Bronchial epithelial cell (primary cell): ENCODE measurements at places on chromosomes 11 and 22. TPM values are rescaled to one million over a fixed set of nuclear protein-coding genes. Genes with fewer than 3 reads are reported as not detected.

DNA sequence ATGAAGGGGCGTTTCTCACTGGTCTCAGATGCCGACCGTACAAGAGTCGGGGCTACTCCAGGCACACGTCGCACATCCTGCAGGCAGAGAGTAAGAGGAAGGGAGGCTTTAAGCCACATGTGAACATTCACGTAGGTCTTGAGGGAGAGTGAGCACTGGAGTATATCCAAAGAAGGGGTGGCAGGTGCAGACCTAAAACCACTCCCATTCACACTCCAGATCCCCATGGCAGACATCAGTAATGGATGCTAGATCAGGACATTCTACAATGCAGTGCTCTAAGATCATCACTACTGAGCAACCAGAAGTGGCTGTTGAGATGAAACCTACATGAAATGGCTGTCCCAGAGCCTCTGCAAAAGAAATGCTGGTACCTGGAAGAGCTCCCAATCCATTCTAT lies 39.0 kb downstream of the WT1 start:
- DNase-seq, result no peak

DNA sequence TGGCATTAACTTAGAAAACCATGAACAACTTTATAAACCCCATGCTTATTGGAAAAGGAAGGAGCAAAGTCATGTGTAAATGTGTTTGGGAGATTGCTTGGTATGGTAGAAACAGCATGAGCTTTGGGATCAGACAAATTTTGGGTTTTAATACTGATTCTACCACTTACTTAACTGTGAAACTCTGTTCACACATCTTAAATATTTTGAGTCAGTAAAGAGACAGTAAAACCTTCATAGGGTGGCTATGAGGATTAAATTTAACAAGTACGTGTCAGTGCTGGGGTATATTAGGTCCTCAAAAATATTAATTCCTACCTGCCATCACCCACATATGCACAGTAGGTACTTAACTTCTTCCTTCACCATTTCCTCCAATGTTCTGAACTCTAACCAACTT lies 96.5 kb downstream of the CD44 start:
- DNase-seq, result no peak

DNA sequence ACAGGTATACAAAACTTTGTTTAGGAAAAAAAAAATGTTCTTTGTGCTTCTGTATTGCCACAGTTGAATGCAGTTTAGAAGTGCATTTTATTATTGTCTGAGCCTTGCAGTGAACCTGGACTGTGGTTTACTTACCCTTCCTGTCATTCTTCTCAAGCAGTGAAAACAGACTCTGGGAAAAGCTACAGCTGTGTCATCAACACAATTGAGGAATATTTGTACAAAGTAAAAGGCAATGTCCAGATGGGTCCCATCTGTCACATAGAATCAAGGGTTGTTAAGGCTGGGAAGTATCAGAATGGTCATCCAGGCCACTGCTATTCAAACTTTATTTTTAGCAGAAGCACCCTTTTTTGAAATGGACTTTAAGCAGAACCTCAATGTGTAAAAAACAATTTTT lies 73.3 kb downstream of the TRIM44 start:
- DNase-seq, result no peak

DNA sequence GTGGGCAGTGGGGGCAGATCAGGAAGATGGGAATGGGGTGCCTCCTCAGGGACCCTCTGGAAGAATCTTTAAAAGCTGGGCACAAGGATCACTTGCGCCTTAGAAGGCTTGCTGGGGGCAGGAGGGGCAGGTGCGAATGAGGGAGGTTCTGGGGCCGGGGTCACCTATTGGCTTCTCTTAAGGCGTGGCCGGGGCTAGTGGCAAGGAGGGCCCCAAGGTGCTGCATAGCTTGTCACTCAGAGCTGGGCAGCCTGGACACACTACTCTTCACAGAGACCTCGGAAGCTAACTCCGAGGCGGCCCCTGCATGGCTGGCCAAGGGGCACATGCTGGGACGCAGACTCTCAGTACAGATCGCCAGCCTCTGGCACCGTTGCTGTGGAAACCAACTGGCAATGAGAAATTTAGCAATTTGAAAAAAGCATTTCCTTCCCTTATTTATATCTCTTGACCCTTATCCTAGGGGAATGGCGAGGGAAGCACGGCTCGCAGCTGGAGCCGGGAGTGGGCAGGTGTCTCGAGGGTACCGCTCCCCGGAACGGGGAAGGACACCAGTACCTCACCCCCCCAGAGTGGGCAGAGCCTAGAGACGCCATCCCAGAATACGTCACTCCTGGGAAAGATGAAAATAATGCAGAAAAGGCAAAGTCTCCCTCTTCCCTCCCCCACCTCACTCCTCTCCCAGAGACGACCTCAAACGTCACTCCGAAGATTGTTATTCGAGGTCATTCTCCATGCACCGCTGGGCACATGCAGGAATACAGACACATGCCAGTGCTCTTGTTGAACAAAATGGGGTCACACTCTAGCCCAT lies 188.1 kb downstream of the CTTN start:
- DNase-seq, result no peak

GRCh38 chr11:11262171-11262920 lies 90.7 kb downstream of the CSNK2A3 start:
- no peak for DNase-seq

- DNase-seq, result no peak
Measured at GRCh38 chr11:129694538-129694937, 121.1 kb upstream of the TMEM45B start.

GRCh38 chr11:61922539-61922938 lies 5.2 kb upstream of the RAB3IL1 start:
- DNase-seq, result no peak

CABP4 gene
- total RNA-seq, result not detected in 2 replicates
